ENCODE measurements at places on chromosomes 13 and 19. TPM values are rescaled to one million over a fixed set of nuclear protein-coding genes. Genes with fewer than 3 reads are reported as not detected.

LAIR2 gene
- total RNA-seq = 3.2 TPM

OR7A5 gene
- not detected for total RNA-seq

WDR88 gene
- total RNA-seq = 0.51 TPM

MYBPC2 gene
- 0.39 TPM for total RNA-seq

ZNF793 gene
- total RNA-seq = 6.0 TPM

- DNase-seq = no peak
Measured at GRCh38 chr19:42276284-42276683, 7.2 kb downstream of the CIC start.

- no peak for DNase-seq
Measured at GRCh38 chr13:24215732-24216131, 55.2 kb downstream of the SPATA13 start.

DNA sequence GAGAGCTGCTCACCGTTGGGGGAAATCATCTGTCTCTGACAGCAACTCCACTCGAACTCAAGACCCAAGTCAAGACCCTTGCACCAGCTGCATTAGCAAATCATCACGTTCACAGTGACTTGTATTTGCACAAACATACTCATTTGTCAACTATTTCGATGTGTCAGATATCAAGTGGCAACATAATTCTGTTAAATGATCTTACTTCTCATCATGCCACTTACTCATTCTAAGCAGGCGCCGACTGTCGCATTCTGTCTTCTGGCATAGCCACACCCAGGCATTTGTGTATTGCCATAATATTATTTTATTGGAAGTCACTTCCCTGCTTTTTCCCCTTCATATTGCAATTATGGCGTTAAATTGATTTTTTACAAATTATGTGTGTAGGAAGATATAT is 23.0 kb upstream of the ATP1A3 start:
- no peak for DNase-seq

GRCh38 chr13:94479616-94480015 is at the start of gene DCT:
TSS of gene DCT (minus strand) at chr13:94479682. CDS start at chr13:94479255, 427 bp downstream.
- DNase-seq = no peak

GRCh38 chr13:36530050-36530789 is 97.9 kb downstream of the CCNA1 start:
- DNase-seq = no peak

DNA sequence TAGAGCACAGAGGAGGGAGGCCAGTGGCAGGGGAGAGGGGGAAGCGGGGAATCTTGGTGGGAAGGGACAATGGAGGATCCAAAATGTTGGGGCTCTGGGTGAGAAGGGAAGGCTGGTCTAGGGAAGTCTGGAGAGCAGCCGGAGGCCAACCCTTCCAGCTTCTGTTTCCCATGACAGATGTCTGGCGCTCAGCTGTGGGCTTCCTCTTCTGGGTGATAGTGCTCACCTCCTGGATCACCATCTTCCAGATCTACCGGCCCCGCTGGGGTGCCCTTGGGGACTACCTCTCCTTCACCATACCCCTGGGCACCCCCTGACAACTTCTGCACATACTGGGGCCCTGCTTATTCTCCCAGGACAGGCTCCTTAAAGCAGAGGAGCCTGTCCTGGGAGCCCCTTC is 1.1 kb downstream of the PSENEN start:
- no peak for DNase-seq

GRCh38 chr19:23346696-23347095 is 48.6 kb downstream of the ZNF91 start:
- no peak for DNase-seq

- DNase-seq = no peak
Measured at GRCh38 chr13:37752146-37752545, 117.4 kb downstream of the TRPC4 start.

DNA sequence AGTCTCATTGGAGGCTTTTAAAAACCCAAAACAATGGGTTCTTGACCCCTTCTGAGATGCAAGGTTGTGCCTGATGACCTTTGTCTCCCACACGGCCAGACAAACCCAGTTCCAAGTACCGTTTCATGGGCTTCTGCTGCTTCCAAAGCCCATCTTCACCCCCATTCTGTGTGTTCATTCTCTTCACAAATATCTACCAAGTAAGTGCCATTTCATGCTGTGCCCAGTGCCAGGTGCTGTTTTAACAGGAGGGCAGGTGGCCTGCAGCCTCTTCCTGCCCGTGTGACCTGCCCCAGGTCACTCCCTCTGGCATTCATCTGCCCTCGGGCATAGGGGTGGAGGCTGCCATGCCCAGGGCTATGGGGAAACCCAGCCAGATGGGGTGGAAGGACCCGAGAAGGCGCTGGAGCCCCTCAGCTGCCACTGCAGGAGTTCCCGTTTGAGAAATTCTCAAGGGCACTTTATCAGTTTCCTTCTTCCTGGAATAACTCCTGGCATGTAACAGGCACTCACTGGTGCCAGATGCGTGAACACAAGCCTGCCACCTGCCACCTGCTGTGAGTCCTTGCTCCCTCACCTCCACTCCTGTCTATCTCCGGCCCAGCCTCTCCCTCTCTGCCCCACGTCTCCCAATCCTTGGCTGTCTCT is 12.5 kb downstream of the CAPN12 start:
- no peak for DNase-seq

DNA sequence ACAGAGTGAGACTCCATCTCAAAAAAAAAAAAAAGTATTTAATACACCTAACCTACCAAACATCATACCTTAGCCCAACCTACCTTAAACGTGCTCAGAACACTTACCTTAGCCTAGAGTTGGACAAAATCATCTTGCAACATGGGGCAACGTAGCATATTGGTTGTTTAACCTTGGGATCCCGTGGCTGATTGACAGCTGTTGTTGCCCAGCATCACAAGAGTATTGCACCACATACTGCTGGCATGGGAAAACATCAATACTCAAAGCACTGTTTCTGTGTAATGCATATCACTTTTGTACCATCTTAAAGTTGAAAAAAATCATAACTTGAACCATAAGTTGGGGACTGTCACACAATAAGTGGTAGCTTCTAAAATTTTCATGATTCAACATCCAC is 73.8 kb upstream of the MIR17HG start:
- no peak for DNase-seq

DNA sequence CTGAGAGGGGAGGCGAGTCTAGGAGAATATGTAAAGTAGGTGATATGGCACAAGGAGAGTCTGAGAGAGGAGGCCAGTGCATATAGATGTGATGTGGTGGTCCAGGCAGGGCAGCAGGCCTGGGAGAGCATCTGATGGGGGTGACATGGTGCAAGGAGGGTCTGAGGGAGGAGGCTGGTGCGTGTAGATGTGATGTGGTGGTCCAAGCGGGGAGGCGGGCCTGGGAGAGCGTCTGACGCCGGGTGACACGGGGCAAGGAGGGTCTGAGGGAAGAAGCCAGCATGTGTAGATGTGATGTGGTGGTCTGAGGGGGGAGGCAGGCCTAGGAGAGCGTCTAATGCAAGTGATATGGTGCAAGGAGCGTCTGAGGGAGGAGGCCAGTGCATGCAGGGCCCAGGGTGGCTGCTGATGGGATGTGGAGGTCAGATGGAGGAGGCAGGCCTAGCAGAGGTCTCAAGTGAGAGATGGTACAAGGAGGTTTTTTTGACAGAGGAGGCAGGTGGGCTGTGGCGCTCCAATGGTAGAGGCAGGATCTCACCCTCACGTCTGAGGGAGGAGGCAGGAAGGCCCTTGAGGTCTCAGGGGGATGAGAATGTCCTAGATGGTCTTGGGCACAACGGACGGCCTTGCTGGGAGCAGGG is 16.2 kb downstream of the NFIC start:
- no peak for DNase-seq

- no peak for DNase-seq
Measured at GRCh38 chr13:27921421-27921960, 1.7 kb downstream of the PDX1 start.

DNA sequence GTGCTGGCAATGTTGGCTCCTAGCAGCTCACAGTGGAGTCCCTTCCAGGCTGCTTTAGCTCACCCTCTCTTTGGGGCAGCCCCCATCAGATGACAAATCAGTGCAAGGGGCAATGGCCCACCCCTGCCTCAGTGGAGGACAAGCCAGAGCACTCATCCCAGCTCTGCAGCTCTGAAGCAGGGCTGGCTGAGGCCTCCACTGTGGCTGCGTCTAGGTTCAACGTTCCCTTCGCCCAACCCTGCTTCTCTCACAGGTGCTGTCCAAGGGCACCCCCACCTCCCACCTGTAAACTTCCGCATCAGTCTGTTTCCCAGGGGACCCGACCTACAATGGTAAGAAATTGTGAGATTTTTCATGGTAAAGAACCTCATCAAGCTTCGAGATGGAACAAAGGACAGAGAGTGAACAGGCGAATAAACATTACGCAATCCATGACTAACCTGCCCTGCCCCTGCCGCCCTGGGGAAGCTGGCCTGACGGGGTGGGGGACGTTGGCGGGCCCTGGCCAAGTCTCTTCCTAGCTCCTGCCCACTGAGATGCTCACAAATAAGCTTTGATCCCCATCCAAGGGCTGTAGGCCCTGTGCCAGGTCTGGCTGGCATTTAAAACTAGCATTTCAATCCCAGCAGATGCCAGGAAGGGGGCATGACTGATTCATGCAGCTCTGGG is 40.5 kb downstream of the DZIP1 start:
- no peak for DNase-seq

- no peak for DNase-seq
Measured at GRCh38 chr19:531753-532560, at the start of gene CDC34. TSS of gene CDC34 (plus strand) at chr19:531760. CDS start at chr19:531932, 172 bp downstream.

GRCh38 chr13:37490176-37490779 is 108.3 kb downstream of the POSTN start:
- DNase-seq = no peak

DNA sequence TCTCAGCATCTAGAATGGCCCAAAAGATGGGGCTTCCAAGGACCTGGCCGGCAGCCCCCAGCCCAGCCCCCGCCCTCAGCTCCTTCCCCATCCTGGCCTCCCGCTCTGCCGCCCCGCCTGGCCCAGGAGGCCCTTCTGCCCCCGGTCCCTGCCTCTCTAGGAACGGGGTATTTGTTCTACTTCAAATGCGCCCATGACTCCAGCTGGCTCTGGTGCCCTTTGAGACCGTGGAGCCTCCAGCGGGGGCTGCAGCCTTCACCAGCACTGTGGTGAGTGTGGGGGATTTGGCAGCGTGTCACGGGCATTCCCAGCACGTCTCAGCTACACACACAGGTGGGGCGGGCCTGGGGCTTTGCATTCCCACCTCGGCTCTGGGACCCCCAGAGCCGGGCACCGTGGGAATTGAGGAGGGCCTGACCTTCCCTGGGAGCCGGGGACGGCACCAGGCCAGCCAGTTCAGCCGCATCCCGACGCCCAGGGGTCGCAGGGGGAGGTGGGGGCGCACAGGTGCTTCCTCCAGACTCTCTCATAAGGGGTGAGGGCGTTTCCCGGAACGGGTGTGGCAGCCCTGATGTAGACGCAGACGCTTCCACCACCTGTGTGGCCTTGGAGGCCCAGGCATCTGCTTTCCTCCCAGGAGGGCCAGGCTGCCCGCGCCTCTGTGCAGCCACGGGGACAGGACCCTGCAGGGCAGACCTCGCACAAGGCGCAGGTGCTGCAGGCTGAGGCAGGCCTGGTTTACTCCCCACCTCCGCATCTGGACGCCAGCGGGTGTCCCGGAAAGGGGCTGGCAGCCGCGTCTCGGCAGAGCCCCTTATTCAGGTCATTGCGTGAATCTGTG is 947 bp downstream of the ATP4B start:
- DNase-seq = no peak

GRCh38 chr19:47228937-47229675 is 1.9 kb downstream of the BBC3 start:
- DNase-seq = peak; percentile 50

DNA sequence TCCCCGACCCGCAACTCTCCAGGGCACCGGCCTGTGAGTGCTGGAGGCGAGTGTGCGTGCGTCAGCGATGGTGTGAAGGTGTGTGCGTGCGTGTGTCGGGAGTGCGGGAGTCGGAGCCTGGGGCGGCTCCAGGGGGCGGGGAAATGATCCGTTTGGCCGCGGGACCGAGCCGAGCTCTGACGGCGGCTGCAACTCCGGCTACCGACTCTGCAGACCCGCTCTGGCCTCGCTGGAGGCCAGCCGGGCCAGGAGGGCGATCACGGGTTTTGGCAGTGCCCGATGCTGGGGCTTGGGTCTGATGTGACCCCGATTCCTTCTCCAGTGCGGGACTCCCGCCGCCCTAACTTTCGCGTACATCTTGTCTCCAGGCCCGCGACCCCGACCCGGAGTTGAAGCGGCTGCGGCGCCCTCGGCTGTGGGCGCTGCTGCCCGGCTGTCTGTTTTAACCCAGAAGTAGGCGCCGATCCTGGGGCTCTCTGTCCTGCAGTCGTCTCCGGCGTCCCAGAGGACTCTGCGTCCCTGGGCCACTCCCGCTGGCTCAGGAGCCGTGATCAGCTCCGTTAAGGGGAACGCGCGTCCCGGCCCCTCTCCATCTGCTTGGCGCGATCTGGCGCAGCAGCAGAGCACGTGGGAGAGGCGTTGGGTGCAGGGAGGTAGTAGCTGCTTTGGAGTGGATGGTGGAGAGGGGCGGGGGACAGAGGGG is 1.2 kb downstream of the CHST8 start:
- no peak for DNase-seq

- DNase-seq = peak; percentile 13
Measured at GRCh38 chr19:19110410-19111135, 27.7 kb downstream of the TMEM161A start.

DNA sequence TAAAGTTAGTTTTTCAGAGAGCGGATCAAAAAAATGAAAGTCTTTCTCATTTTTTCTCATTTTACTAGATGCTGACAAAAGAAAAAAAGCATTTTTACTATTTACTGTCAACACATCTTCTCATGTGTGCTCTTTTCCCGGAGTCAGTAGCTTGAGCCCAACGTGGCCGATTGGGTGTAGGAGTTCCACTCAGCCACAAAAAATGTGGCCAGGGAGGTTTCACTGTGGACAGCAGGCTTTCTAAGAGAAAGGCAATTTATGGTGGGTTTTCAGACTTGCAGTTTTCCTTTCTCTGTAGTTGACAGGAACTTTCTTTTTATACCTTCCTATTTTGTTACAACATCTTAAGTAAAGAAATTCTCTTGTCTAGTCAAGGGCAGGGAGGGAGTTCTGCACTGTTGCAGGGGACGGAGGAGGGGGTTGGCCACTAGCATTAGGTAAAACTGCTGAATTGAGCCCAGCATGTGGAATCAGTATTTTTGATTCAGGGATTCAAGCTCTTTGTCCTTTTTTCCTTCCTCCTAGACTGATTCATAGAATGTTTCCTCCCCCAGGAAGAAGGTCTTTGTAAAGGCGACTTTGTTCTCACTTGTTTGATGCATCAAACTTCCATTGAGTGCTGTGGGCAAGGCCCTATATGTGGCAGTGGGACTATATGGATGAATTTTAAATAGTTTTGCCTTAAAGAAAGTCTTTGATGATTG is 123.1 kb downstream of the B3GLCT start:
- DNase-seq = no peak

DNA sequence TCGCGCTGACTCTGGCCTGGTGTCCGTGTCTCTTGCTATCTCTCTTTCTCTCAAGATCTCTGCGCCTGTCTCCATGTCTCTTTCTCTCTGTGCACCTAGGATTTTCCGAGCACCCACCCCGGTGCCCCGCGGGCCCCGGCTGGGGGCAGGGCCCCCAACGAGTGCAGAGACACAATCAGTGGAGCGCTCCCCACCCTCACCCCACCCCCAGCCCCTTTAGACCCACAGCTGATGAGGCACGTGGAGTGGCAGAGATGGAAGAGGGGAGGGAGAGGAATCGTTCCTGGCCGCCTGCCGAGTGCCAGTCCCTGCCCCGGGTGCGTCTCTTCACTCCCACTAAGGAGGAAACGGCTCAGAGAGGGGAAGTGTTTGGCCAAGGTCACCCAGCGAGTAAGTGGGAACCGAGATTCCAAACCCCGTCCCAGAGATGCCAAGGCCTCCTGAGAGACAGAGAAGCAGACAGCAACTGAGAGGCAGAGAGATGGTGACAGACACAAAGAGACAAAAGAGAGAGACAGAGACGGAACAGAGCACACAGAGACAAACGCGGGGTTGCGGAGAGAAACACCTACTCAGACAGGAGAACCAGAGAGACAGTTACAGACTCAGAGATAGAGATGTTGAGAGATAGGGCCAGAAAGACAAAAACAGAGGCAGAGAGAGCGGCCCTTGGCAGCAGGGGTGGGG is 626 bp upstream of the BCL3 start:
- no peak for DNase-seq
